SIG-M5 (cell line): ENCODE measurements at places on chromosomes 6 and 20.

GRCh38 chr6:31576897-31577578 is 1.7 kb downstream of the TNF start:
- no peak for DNase-seq

DNA sequence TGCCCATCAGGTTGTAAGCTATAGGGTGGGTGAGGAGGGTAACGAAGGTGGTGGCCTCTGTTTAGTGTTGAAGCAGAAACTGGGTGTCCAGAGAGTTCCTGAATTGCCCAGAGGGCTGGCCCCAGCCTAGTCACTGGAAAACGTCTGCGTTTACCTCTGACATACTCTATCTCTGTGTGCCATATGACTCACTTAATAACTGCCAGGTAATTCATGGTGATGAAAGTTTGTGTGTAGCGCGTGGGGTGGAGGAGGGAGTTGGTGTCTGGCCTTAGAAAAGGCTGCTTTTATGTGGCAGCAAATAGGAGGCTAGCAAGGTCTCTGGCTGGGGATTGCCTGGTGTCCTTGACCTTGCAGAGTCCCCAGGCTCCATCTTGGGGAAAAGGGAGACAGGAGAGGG is 47.3 kb downstream of the SLC35D3 start:
- no peak for DNase-seq

- no peak for DNase-seq
Observed at GRCh38 chr6:33633462-33634158, 12.5 kb downstream of the ITPR3 start.

DNA sequence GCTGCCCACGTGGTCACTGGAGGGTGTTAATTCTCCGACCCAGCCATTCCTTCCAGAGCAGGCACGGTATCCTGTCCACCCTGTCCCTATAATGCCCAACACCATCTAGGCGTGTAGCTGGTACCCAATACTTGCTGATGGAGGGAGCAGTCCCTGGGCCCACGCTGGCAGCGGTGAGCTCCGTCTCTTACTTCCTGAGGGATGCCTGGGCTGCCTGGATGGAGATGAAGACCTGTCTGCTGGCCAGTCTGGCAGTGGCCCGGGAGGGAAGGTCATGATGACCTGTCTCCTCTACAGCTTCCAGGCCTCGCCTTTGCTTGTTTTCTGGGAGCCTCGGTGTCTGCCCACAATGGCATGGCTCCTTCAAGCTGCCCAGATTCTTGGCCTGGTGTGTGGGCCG is 297.9 kb upstream of the SUPT3H start:
- DNase-seq, result no peak

GRCh38 chr6:7317538-7317937 is 4.5 kb upstream of the SSR1 start:
- DNase-seq, result no peak

DNA sequence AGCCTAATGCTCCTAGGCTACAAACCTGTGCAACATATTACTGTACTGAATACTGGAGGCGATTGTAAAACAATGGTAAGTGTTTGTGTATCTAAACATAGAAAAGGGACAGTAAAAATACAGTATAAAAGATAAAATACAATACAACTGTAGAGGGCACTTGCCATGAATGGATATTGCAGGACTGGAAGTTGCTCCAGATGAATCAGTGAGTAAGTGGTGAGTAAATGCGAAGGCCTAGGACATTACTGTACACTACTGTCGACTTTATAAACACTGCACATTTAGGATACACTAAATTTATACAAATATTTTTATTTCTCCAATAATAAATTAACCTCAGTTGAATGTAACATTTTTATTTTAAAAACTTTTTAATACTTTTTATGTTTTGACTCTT is 485.0 kb downstream of the MMUT start:
- no peak for DNase-seq

DNA sequence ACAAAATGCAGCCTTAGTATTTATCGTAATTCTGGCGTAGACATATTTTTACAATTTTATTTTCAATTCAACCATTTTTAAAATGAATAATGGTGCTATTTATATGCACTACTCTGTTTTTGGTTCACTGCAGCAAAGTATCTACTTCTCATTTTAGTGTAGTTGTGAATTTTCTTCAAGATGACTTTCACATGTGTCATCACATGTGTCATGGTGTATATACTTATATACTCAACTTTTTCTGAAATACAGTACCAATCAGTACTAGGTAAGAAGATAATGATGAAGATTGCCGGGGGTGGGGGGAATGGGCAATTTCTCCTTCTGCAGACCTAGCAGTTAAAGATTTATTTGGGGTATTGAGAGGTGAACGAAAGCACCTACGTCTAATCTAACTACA is 634.5 kb downstream of the PHF3 start:
- DNase-seq, result no peak

DNA sequence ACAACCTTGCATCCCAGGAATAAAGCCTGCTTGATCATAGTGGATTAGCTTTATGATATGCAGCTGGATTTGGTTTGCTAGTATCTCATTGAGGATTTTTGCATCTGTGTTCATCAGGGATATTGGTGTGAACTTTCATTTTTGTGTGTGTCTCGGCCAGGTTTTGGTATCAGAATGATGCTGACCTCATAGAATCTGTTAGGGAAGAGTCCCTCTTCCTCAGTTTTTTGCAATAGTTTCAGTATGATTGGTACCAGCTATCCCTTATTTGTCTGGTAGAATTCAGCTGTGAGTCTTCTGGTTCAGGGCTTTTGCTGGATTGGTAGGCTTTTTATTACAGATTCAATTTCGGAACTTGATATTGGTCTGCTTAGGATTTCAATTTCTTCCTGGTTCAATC is 132.5 kb downstream of the ZFAND3 start:
- no peak for DNase-seq

- DNase-seq, result peak; percentile 62
Observed at GRCh38 chr20:2314759-2315439, 19.1 kb downstream of the TGM3 start.

GRCh38 chr6:143971482-143972205 is 36.4 kb downstream of the PLAGL1 start:
- no peak for DNase-seq

- DNase-seq, result no peak
Observed at GRCh38 chr6:132570221-132570777, at the start of gene TAAR6. TAAR6 (plus strand) TSS chr6:132570322; CDS start chr6:132570322, 0 bp downstream.

DNA sequence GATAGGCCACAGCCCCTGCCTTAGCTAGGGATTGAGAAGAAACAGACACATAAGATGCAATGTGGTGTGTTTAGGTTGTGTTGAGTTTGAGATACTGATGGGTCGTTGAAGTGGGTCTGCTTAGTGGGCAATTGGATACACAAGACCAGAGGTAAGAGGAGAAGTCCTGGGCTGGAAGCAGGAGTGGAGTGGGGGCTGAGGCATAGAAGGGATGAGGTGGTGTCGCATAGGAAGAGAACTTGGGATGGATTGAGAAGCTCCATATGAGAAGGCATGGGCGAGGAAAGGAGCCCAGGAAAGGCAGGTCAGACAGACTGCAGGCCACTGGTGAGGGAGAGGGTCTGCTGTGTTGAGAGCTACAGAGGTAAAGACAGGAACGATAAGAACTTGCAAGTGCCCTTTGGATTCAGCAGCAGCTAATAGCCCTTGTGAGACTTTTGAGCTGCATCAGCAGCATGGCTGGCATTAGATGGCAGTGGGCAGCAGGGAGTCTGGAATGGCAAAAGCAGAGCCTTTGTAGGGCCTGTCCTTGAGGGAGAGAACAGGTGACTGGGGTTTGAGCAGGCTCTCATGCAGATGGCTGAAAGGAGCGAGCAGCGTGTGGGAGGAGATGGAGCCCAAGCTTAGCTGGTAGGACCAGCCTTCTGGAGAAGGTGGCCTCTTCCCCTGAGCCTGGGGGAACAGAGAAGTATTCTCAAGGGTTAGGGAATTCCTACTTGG is 33.2 kb downstream of the PLCG1 start:
- no peak for DNase-seq

- no peak for DNase-seq
Observed at GRCh38 chr20:25135031-25135430, 53.1 kb upstream of the VSX1 start.

DNA sequence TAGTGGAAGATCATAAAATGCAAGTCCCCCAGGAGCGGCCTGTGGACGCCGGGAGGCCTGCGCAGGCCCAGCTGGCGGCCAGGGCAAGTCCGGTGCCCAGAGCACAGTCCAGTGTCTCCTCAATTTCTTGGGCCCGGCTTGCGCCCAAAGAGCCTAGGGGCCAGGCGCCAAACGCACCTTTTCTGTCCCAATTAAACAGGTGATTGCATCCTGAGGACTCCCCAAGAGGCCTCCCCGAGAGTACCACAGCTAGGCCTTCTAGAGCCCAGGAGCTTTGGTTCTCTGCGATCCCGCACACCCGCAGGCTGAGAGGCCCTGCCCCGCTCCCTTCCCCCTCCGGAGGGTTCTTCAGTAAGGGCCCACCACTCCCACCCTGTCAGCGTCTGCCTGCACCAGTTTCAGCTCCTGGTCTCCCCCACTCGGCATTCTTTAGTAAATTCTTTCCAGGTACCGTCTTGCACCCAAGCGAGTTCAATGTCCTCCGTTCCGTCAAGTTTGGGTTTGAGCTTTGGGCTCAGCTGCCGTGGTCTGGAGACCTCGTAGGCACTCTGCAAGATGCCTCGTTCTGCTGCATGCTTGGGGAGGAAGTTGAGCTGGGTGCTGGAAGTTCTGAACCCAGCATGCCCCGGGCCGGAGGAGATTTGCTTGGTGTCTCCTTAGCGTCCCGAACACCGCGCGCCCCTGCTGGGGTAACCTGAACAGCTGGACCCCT is 3.9 kb upstream of the NKX2-2 start:
- no peak for DNase-seq

- no peak for DNase-seq
Observed at GRCh38 chr20:38405132-38405531, 30.0 kb downstream of the SNHG17 start.

- no peak for DNase-seq
Observed at GRCh38 chr6:46704562-46704961, 16.9 kb downstream of the TDRD6 start.

- DNase-seq, result no peak
Observed at GRCh38 chr6:154509421-154510143, 903 bp downstream of the CNKSR3 start.

- no peak for DNase-seq
Observed at GRCh38 chr20:61931476-61932198, 134.0 kb downstream of the TAF4 start.

GRCh38 chr6:82909551-82909950 is 156.1 kb downstream of the UBE3D start:
- DNase-seq, result no peak

GRCh38 chr6:167832497-167833395 is 6.0 kb downstream of the AFDN start:
- DNase-seq, result no peak

GRCh38 chr6:7021301-7021700 is 86.5 kb upstream of the RREB1 start:
- no peak for DNase-seq

DNA sequence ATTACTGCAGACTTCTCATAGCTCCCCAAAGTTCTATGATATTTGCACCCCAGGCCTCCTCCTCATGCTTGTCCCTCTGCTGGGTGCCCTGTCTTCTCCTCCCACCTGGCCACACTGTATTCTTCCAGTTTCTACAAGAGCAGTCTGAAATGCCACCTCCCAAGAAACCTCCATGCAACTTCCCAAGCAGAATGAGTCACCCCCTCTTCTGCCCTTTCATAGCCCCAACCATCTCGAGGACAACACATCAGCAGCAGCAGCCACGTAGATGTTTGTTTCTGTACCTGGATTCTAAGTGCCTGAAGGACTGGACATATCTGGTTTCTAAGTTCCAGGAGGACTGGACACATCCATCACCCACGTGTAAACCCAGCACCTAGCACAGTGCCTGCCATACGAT is 6.6 kb upstream of the ULBP2 start:
- no peak for DNase-seq

DNA sequence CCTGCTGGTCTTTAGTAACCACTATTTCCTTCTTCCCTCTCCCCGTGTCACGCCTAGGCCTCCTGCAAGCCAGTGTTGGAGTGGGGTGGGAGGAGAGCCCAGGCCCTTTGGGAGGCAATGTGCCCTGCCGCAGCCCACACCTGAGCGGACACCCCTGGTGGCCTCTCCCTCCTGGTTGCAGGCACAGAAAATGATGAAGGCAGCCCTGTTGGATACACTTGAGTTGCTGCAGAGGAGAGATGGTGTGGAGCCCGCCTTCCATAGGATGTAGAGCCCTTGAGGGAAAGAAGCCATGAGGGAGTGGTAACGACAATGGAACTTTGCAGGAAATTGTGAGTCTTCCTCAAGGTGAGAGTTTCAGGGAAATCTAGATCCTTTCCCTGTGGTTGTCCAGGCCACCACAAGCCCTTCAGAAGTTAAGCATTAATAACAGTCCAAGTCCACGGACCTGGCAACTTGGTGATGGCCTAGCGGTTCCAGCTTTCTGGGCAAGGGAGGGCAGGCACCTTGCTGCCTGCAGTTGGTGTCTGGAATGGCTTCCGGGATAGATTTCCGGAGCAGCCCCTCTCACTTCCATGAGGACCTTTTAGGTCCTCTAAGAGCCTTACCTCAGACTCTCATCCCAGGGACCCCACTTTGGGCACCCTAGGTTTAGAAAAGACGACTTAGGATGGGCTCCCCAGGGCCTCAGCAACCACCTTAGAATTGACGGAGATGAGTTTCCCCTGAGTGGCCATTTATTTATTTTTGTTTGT is 67.3 kb upstream of the NXT1 start:
- no peak for DNase-seq

- peak; percentile 30 for DNase-seq
Observed at GRCh38 chr6:125780540-125781313, 10.0 kb upstream of the NCOA7 start.

DNA sequence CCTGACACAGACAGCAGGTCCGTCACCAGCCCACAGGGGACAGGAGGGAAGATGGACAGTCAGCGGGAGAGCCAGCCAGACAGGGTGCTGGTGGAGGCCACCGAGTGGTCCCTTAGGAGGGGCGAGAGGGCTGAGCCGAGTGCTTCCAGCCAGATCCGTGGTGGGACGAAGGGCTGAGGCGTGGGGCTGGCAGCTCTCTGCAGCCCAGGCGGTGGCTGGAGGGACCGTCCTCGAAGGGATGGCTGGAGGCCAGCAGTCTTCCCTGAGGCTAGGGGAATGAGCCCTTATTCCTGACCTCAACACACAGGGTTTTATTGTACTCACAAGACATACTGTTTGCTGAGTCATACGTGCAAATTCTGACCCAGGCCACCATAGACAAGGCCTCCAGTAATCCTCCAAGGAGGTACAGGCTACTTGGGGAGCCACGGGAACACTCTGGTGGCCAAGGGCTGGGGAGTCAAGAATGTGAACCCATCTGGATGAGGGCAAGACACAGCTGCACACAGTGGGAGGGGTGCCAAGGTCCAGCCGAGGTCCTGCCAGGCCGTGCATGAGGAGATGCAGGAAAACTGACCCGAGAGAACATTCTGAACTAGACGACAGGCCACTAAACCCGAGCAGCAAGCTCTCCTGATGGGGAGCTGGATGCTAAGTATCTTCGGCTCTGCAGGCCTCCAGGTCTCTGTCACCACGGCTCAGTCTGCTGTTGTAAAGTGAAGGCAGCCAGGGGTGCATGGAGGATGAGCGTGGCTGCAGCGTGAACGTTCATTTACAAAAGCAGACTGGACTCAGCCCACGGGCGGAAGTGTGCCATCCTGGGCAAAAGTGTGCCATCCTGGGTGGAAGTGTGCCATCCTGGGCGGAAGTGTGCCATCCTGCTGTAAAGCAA is 242.5 kb downstream of the TTLL2 start:
- DNase-seq, result no peak
